CD4-positive, alpha-beta T cell treated with Interleukin-4 for 4 hours (primary cell): ENCODE measurements at places on chromosomes 5 and 9.

- DNase-seq, result no peak
Measured at GRCh38 chr9:114811301-114811700, 5.5 kb upstream of the TNFSF15 start.

DNA sequence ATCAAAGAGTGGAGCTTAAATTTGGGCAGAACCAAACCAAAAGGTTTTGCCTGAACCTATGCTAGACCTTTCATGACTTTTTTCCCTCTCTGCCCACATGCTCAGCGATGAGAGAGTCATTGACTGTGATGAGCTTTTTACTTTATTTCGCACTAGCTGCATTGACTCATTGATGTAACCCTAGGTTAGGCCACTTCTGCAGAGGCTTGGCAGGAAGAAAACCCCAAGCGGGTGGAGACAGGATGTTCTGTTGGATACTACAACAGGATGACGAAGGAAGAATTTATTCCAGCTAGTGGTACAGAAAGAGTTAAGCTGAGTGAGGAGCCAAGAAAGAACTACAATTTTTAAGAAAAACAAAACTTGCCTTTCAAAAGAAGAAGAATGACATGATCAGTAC, 18.4 kb downstream of the AGXT2 start:
- DNase-seq, result no peak

DNA sequence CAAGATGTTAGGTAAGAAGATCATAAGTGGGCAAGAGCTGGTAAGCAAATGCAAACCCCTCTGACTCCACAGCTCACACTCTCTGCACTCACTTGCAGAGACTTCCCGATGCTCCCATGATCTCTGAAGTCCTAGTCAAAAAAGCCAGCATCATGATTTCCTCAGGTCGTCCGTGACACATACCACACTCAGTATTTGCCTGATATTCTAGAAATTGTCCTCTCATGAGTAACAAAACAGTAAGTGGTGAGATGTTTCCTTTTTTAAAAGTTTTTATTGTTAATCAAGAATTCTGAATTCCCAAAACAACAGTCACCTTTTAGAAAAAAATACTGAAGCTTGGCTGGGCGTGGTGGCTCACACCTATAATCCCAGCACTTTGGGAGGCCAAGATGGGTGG, 194.6 kb downstream of the DENND1A start:
- no peak for DNase-seq

DNA sequence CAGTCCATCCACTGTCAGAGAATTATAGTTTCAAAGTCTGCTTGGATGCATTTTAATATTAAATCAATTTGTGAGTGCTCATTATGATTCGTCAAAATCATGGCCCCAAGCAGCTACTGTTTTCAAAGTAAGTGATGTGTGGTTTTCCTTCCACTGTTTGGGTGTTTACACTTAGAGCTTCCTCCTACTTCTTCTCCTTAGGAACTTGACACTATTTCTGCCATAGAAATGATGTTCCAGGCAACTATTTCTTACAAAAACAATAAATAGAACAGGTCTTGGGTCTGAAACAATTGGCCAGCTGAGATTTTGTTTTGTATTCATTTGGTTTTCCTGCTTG, 132.8 kb upstream of the RAI14 start:
- DNase-seq, result no peak

GRCh38 chr5:35819026-35819425, 37.7 kb upstream of the IL7R start:
- DNase-seq, result no peak

- DNase-seq, result no peak
Measured at GRCh38 chr5:72955143-72955767, 586 bp upstream of the FCHO2 start.

GRCh38 chr9:110153431-110153830, 54.5 kb downstream of the C9orf152 start:
- no peak for DNase-seq

GRCh38 chr5:18394443-18394804, 760.2 kb downstream of the TAF11L14 start:
- DNase-seq, result no peak

DNA sequence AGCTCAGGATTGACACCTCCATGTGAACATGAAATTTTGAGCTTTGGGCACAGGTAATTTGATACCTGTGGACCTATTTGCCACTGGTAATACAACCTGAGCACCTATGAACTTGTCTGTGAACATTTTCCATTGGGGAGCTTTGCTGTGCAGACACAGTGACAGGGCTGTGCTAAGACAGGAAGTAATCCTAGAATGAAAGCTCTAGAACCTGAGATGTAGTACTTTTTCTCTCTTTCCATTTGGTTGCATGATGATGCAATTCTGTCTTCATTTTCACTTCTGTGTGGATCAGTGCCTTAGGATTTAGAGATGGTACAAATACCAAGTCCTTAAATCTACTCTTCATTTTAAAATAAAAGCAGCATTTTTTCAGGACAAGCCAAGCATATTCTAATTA, 216.9 kb downstream of the NR3C1 start:
- DNase-seq, result no peak

DNA sequence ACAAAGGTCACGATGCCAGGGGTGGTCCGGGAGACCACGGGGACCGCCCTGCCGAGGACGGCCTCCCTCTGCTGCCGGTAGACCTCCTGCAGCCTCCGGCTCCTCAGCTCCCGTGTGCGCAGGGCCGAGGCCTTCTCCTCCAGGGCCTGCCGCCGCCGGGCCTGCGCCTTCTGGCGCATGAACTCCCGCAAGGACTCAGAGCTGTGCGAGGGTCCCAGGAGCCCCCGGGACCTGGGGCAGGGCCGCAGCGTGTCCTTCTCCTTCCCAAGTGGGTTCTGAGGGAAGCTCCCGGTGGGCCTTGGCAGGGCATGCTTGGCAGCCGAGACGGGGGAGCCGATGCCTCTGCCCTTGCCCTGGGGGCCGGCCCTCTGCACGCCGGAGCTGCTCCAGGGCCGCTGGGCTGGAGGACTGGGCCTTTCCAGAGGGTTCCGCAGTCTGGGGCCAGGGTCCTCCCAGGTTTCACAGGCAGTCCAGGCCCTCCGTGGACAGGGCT, 13.3 kb downstream of the CCDC187 start:
- no peak for DNase-seq

GRCh38 chr5:76280494-76280893, 122.6 kb upstream of the IQGAP2 start:
- DNase-seq, result no peak
